ENCODE measurements at places on chromosomes 6 and 20.

DNA sequence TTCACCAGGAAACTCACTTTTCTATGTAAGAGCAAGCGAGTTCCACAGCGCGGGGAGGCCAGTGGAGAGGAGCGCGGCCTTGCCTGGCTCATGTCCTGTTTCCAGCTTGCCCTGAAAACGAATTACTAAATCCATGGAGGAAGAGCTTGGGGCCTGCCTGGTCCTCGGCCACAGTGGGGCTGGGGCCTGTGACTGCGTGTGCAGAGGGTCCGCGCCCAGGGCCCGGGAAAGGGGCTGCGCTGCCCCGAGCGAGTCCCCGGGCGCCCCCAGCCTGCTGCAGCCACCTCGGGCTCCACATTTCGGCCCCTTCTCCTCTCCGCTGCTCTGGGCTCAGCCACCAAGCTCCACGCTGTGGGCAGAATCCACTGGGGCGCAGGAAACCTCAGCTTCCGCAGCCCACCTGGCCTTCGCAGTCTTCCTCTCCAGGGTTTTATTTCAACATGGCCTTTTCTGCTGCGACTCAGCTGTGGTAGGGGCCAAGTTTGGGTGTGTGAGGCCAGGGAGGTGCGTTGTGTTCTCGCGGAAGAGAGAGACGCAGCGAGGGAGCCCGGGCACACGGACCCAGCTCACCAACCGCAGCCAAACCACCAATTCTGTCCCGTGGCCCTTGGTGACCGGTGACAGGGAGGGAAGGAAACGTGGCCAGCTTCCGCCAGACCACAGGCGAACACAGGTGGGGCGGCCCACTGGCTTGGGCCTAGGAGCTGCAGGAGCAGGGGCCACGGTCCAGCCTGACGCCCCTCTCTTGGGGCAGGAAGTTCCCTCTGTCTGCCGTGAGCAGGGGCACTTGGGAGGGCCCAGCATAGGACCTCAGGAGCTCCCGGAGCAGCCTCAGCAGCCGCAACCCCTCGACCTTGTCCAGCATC lies 211.4 kb downstream of the ERMARD start:
- no peak for DNase-seq

- no peak for DNase-seq
These were observed 1.1 kb upstream of the EYS start for GRCh38 chr6:65708162-65708561.

DNA sequence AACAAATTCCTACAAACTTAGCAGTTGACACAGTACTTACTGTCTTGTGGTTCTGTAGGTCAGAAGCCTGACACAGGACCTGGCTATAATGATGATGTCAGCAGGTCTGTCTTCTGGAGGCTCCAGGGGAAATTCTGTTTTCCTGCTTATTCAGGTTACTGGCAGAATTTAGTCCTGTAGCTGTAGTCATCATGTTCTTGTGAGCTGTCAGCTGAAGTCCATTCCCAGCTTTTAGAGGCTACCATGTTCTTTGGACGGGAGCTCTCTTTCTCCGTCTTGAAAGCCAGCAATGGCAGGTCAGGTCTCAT lies 99.2 kb downstream of the HIVEP1 start:
- no peak for DNase-seq

DNA sequence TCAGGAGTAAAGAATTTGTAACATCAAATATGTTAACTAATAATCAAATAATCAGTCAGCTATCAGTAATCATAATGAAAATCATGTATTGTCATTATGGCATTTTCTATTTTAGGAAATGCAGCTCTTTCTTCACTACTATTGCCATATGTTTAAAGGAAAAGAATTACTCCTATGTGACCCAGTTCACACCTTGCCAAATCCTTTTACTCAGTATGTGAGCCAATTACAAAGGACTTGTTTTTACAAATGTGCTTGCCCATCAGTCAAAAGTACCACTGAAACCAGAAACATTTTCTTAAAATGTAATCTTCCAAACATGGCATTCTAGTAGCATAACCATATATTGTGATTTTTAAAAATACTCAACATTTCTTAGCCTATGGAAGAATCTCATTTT lies 63.6 kb downstream of the NCOA7 start:
- DNase-seq = no peak

DNA sequence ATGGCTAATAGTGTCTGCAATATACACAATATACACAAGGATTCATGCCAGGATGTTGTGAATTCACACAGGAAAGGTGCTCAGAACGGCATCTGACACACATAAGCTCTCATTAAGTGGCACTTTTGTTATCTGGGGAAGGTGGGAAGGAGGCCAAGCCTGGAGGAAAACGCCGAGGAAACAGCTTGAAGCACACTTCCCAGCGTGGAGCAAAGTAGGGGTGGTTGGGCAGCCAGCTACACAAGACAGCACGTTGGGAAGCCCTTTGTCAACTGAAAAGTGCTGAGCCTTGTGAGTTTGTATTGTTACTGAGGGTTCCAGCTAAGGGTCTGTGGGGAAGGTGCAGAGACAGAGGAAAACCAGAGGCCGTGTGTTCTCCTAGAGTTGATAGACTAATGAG lies 181.0 kb downstream of the ZMYND8 start:
- no peak for DNase-seq

DNA sequence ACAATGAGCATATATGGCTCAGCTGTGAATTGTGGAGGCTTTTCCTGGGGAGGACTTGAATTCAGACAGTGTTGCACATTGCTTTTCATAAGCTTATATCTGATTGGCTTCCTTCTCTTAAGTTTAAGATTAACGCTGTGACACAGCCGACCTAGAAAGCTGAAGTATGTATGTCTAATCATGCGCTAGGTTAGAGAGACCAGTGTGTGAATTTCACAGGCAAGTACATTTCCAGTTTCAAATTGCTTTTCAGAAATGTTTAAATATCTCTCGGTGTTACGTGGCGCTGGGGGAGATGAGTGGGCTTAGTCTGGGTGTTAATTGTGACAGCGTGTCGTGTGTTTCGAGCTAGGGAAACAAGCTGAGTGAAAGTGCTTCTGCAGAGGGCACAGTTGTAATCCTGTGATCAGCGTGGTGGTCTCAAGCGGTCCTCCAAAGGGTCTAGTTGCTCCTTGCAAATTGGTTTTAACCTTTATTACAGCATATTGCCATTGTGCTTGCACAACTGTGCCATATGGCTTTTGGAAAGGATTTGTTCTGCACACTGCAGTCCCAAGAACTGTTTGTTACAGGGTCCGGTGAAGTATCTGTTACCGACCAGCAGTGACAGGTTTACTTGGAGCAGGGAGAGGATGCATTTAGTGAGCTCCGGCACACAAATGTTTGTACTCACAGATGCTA lies 166.6 kb downstream of the SASH1 start:
- no peak for DNase-seq

All from trophoblast cell (in vitro differentiated cells and primary cell).